Fibroblast of gingiva (primary cell): ENCODE measurements at places on chromosomes 16 and 17.

DNA sequence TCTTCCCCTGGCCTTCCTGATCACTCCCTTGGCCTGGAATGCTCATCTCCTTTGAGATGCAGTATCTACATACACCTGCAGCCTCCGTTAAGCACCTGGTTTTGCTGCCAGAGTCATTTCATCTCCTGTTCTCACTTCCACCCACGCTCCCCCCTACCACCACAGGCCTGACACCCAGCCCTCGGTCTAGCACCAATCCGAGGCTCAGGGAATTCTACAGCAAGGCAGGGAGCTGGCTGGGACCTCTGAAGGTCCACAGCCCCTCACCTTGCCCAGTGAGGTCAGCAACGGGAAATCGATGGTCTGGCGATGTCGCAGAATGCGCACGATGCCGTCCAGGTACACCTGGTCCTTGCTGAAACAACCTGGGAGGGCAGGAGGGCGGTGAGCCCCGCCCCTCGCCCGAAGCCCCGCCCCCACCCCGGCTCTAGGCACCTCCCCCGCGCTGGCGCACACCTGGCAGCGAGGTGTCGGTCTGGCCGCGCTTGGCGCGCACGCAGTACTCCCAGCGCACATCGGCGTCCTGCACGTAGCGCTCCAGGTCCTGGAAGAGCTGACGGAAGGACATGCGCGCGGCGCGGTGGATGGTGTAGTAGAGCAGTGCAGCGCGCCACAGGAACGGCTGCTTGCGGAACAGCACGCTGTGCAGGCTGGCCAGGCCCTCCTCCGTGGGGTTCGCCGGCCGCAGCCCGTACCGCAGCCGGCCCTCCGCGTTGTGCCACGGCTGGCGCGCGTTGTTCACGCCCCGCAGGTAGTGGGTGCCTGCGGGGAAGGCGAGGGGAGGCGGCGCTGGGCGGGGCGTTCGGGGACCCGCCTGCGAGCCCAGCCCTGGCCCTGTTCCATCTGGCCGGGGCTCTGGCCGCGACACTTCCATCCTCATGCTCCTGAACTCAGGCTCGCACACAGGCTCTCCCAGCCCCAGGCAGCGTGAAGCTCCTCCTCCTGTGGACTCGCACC is 5.7 kb downstream of the MATCAP1 start:
- peak; percentile 54 for DNase-seq

GRCh38 chr16:88655733-88656281 is 5.0 kb upstream of the CYBA start:
- no peak for DNase-seq

GRCh38 chr17:81727324-81728031 is 15.4 kb downstream of the SLC25A10 start:
- DNase-seq: no peak

- no peak for DNase-seq
Observed at GRCh38 chr16:23726710-23727109, 13.7 kb upstream of the ERN2 start.

DNA sequence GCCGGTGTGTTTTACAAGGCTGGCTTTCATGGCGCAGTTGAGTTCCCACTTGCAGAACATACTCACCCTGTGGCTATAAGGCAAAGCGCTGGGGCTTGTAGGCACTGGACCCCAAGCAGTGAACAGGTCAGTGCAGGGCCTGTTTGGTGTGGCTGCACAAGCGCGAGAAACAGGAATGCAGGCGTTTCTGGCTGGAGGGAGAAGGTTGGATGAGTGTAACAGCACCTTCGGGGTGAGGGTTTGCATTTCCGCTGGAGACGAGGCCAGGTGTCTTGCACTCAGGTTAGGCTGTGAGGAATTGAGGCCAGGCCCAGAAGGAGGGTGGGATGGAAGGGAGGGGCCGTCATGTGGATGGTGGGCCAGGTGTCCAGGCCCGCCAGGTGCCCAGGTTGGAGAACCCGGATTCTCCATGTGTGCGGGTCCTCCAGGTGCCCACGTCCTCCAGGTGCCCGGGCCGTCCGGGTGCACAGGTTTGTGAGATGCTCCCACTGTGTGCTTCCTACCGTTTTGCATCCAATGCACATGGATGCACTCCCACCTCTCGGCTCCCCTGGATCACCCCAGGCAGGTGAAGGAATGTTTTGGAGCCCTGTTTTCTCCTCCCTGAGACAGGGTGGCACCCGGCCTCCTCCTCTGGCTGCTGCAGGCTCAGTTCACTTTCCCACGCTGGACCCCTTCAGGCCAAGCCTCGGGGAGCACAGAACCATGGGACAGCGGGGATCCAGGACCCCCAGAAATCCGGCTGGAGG is 46.0 kb downstream of the SLC7A5 start:
- no peak for DNase-seq

DNA sequence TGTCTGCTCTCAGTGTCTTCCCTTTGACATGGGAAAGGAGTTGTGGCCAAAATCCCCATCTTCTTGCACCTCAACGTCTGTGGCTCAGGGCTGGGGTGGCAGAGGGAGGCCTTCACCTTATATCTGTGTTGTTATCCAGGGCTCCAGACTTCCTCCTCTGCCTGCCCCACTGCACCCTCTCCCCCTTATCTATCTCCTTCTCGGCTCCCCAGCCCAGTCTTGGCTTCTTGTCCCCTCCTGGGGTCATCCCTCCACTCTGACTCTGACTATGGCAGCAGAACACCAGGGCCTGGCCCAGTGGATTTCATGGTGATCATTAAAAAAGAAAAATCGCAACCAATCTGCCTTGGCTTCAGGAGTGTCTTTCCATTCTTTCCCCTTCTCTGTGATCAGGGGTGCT is 918 bp upstream of the MRM1 start:
- DNase-seq: no peak

DNA sequence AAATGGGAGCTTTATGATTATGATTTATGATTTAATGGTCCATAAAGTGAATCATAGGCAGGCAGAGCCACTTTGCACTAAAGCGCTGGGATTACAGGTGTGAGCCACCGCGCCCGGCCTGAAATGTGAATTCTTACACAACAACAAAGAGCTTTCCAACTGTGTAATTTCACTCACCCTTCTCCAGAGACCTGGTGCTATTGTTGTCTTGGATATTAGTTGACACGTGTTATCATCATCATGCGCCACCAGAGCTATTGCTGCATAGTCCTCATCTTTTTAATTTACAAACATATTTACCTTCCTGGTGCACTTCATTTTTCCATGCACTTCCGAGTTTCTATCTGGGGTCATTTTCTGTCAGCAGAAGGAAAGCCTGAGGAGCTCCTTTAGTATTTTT is 4.8 kb upstream of the UTS2R start:
- DNase-seq: no peak

GRCh38 chr16:86391984-86392383 is 118.3 kb upstream of the FOXF1 start:
- DNase-seq: peak; percentile 24

GRCh38 chr16:85134076-85134788 is 22.0 kb upstream of the CIBAR2 start:
- no peak for DNase-seq

DNA sequence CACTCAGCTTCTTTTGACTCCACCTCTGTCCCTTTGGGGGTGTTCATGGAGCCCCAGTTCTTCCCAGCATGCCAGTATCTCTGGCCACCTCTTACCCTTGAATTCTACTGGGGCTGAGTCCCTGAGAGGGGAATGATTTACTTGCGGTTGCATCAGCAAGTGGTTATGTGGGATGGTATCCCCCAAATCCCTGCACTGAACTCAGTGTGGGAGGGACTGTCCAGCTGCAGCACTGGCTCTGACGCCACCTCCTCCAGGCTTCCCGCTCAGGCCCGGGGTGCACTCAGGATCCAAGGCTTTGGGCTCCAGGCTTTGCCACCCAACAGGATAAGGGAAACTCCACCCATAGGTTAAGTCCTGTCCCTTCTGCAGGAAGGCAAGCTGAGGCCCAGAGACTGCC is 21.1 kb upstream of the BRD7 start:
- no peak for DNase-seq

- no peak for DNase-seq
Observed at GRCh38 chr16:76373998-76374397, 96.8 kb downstream of the CNTNAP4 start.

DNA sequence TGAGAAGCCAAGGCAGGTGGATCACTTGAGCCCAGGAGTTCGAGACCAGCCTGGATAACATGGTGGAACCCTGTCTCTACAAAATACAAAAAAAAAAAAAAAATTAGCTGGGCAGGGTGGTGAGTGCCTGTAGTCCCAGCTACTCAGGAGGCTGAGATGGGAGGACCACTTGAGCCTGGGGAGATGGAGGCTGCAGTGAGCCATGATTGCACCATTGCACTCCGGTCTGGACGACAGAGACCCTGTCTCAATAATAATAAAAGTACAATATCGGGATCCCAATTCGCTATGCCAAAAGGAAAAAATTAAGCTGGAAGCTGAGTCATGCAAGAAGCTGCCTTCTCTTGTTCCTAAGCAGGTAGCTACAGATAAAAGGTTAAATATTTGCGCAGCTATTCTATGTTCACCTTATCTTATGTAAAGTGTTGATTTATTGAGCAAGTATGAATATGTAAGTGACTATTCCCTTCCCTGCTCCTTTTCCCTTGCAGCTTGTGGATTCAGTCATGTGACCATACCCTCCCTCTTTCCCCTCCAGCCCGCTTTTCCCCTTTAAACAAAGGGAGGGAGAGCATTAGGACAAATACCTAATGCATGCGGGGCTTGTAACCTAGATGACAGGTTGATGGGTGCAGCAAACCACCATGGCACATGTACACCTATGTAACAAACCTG is 112.0 kb downstream of the LITAF start:
- no peak for DNase-seq

- no peak for DNase-seq
Observed at GRCh38 chr17:73960469-73960868, 243.0 kb upstream of the RPL38 start.

- DNase-seq: peak; percentile 91
Observed at GRCh38 chr16:3022208-3022683, 1.5 kb downstream of the HCFC1R1 start.

- peak; percentile 68 for DNase-seq
Observed at GRCh38 chr16:72142476-72142875, 29.5 kb downstream of the PMFBP1 start.

- DNase-seq: no peak
Observed at GRCh38 chr17:56471696-56472095, 121.8 kb upstream of the NOG start.

DNA sequence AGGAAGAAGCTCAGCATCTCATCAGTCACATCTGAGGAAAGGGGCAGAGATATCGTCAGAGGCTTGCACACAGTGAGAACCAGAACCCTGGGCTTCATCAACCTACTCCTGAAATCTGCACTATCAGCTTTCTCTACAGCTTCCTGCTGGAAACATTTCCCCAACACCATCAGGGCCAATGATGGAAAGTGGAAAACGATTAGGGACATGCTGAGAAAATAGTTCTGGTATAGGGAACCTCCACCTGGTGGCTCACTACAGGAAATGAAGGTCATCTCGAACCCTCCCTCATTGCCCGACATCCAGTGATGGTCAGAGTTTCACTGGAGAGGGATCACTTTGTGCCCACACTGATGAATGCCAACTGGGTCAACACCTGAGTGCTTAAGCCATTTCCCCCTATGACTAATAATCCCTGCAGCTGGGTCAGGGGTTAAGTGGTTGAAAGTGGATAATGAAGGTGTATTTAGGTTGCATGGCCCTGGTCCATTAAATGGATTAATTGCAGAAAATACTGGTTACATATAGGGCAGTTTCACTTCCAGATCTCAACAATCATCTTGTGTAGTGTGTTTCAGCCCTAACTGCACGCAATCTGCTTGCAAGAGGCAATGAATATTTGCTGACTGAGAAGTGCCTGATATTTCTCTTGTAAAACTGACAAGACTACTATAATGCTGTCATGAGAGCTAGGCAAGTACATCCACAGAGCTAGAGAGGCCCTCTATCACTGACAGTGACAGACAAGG is 43.1 kb upstream of the GSG1L start:
- no peak for DNase-seq

DNA sequence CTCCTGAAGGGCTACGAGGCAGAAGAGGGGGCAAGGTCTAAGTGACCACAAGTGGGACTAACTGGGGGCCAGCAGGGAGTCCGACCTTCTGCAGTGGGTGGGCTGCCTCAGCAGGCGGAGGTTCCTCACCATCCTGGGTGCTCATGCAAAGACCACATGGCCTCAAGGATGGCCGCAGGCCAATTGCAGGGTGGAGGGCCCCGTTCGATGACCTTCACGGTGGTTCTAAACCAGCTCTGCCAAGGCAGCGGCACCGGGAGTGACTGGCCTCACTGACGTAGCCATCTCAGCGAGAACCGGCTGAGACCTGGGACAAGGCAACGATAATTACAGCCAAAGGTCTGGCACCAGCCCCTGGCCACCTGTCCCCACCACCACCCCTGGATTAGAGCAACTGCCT is 5.7 kb downstream of the SMIM5 start:
- DNase-seq: no peak

GRCh38 chr17:75645889-75646637 is 12.8 kb downstream of the SMIM5 start:
- no peak for DNase-seq

GRCh38 chr17:82598256-82599119 is 49.8 kb downstream of the WDR45B start:
- peak; percentile 54 for DNase-seq

- peak; percentile 86 for DNase-seq
Observed at GRCh38 chr16:72938795-72939164, 109.1 kb downstream of the ZFHX3 start.

- DNase-seq: no peak
Observed at GRCh38 chr17:246851-247421, 65.5 kb upstream of the DOC2B start.

DNA sequence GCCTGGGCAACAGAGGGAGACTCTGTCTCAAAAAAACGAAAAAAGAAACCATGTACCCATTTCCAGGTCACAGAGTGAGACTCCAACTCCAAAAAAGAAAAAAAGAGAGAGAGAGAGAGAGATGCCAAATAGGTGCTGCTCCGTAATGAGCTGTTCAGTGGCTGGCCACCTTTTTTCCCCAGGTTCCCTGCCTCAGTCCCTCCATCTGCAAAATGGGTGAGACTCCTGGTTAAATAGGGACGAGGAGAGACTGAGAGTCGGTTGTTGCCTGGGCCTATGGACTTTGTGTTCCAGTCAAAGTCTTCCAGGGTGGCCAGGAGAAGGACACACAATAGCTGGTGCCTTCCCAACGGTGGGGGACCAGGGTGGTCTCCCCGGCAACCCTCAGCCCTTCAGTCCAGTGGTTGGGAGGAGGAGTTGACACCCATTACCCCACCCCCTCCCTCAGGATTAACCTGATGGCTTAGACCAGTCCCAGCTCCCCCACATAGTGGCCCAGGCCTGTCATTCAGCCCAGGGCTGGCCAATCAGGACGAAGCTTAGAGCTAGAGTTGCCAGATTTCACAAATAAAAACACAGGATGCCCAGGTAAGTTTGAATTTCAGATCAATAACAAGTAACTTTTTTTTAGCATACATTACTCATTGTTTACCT is 258.2 kb downstream of the PARN start:
- DNase-seq: no peak

- DNase-seq: peak; percentile 33
Observed at GRCh38 chr17:68539548-68540467, 27.6 kb downstream of the PRKAR1A start.

- DNase-seq: no peak
Observed at GRCh38 chr17:74430706-74431567, 951 bp upstream of the GPRC5C start.

DNA sequence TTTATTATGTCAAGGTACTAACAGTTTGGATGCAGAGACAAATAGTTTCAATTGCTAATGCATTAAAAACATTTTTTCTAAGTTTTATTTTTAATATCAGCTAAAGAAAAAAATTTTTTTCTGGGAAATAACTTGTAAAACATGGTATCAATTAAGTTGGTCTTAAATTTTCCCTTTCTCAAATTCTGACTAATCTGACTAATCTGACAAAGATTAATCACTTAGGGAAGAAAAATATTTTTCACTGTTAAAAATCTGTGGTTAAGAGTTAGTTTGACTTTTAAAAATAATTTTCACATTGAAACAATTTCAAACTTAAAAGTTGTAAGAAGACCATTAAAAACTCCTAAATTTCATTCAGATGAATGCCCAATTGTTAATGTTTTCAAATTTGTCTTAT is 74.6 kb downstream of the MYO1D start:
- no peak for DNase-seq
